Left colon (tissue), 2 donors: ENCODE measurements at places on chromosomes 3 and 15.

DNA sequence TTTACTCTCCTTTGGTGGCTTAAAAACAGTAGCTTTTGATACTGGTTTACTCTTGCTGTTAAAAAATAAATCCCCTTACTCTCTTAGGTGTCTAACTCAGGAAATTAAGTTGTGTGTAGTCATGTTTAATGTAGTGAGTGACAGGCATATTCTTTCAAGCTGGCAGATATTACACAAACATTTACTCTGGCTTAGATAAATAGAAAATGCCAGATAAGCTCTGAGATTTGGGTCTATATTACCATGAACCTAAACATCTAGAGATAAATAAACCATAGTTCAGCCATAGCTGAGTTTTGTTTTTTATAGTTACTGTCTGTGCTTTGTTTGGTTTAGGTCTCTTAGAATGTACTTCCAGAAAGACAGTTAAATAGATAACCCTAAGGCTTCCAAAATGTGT is 2.4 kb downstream of the SEMA6D start:
- DNase-seq: no peak

DNA sequence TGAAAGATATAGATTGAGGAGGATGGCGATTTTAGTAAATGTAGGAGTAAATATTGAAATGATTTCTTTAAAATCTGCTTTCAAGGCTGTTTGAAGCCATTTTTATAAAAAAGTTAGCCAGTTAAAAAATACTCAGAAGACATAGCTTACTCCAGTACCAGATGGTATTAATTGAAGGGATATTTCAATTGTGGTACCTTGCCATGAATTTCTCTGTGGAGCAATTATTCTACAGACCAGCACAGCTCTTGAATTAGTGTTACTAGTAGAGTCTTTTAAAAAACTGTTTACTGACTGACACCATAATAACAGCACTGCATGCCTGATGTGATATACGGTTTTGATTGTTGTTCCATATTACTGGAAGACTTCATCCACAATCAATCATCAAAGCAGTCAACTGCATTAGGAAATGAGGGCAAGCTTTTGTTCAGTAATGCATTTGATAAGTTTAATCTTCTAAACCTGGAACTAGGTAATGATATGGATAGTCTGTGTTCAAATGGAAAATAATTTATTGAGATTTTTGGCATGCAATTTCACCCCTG is 106.4 kb downstream of the MFSD1 start:
- no peak for DNase-seq

- DNase-seq: no peak
These were observed 75.4 kb downstream of the CDC25A start for GRCh38 chr3:48112813-48113212.

DNA sequence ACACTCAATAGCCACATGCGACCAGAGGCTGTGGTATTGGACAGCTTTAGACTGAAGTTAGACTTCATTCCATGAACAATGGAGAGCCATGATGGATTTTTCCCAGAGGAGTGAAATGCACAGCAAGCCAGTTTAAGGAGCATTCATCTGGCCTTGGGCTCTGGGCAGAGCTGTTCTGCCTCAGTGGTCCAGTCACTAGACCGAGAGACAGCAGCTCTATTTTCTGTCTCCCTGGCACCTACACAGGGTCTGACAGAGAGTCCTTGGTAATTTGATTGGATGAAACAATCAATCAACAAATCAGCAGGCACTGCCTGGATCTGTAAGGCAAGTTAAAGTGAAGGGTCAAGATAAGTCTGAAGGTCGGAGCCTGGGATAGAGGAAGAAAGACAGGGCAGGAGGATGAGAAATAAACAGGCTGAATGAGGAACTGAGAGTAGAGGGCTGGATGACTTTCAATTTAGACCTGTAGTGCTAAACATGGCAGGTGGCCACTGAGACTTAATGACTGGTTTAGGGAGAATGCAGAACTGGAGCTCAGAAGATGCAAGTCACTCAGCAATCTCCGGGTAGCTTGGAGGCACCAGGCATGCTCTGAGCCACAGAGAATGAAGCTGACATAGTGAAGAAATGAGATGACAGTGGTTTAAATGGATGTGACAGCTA is 98.5 kb upstream of the SLC25A36 start:
- no peak for DNase-seq
